ENCODE measurements at places on chromosomes 12 and 14.

- DNase-seq: no peak
These were observed 476.1 kb upstream of the SYT1 start for GRCh38 chr12:78388461-78388860.

DNA sequence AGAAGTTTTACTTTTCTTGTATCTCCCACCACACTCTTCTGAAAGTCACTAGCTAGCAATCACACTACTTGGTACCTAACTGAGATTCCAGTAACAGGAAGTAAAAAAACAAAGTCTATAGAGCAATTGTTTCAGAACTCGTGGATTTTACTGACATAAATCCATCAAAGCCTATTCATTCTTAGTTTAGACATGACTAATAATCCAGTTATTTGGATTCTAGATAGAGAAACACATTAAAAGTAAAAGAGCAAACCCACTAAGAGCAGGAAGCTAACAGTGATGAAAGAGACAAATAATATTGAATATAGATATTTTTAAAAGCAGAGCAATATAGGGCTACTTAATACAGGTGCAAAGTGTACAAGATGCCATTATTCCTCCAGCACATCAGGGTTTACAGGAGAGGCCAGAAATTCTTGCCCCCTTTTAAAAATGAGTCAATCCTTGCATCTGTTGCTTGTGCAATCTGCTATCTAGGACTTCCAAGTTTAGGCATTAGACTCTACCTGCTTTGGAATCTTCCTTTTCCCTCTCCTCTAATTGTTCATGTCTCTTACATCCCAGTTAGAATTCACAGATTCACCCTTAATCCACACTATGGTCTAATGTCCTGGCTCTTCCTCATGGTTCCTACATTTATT is 6.0 kb downstream of the HEATR5A start:
- DNase-seq: no peak

GRCh38 chr14:67425608-67426007 is 13.6 kb upstream of the PLEK2 start:
- DNase-seq: no peak

GRCh38 chr12:5945071-5946008 is at the start of gene ANO2:
TSS of gene ANO2 (minus strand) at chr12:5945259. CDS start at chr12:5945217, 42 bp downstream.
- no peak for DNase-seq

- DNase-seq: no peak
These were observed 161.3 kb downstream of the C12orf42 start for GRCh38 chr12:103334466-103334865.

- peak; percentile 38 for DNase-seq
These were observed 8.1 kb upstream of the EIF2S3B start for GRCh38 chr12:10497602-10498001.

- no peak for DNase-seq
These were observed 56.3 kb downstream of the TMEM121 start for GRCh38 chr14:105582639-105583038.

DNA sequence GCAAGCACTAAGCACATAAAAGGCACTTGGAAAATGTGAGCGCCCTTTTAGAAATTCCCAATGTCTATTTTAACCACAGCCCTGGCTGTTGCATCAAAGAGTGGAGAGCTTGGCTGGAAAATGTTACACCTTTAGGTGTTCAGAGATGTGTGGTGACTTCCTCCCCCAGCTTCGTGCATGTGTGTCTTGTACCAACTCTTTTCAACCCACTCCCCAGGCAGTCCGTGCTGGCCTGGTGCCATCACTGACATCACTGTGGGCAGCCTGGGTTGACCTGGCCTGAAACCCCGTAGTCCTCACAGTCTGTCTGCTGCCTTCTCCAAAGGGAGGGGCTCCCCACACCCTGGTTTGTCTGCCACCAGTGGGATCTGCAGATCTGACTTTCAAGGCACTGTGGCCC is 101.8 kb downstream of the SCARB1 start:
- DNase-seq: no peak

DNA sequence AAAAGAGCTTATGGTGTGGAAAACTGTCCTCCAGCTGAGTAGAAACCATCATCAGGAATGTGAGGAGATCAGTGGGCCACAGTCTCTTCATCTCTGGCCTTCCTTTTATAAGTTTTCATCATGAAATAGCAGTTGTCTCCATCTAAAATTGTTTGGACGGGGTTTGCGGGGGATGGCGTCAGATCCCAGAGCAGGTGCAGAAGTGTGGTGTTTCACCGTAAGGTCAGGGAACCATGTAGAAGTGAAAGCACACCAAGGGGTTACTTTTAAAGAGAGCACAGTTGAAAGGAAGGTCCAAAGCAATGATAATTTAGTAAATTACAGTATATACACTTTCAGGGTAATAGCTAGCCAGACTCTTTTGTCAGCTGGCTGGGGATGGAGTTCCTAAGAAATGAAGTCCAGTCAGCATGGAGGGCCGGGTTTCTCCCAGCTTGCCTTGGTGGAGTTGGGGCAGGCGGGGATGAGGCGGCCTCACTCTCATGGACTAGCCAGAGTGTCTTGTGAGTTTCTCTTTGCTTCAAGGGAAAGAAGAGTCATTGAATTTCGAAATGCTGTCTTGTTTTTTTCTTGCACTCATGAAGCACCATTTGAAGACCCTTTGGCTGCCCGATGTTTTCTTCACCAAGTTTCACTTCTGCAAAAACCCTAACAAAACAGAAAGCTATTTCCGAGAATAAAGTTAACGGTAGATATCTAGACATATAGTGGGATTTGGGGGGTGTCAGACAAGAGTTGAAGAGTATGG is 100.6 kb downstream of the ETV6 start:
- no peak for DNase-seq

- DNase-seq: no peak
These were observed 34.0 kb upstream of the NFYB start for GRCh38 chr12:104171785-104172569.

- no peak for DNase-seq
These were observed 5.4 kb downstream of the SIX6 start for GRCh38 chr14:60514378-60514740.

GRCh38 chr14:90397425-90398314 is 841 bp downstream of the CALM1 start:
- DNase-seq: peak; percentile 67

Measured in CD8-positive, alpha-beta memory T cell (primary cell).